Right ventricle myocardium superior (tissue), 1 donor: ENCODE measurements at places on chromosomes 12 and 14. TPM values are rescaled to one million over a fixed set of nuclear protein-coding genes. Genes with fewer than 3 reads are reported as not detected.

GRCh38 chr14:93103392-93104080 lies 12.2 kb downstream of the ITPK1 start:
- DNase-seq, result peak; percentile 64

The PTPRR gene
- 0.19 TPM for total RNA-seq

GRCh38 chr12:29782871-29783772 lies 620 bp downstream of the TMTC1 start:
- DNase-seq, result peak; percentile 64

The RNF212B gene
- total RNA-seq, result not detected

GRCh38 chr12:94191023-94191422 lies 42.6 kb downstream of the PLXNC1 start:
- DNase-seq, result no peak

The MYF5 gene
- not detected for total RNA-seq

- no peak for DNase-seq
Measured at GRCh38 chr14:55128386-55129085, 516 bp upstream of the LGALS3 start.

- no peak for DNase-seq
Measured at GRCh38 chr12:64240781-64241180, 18.7 kb upstream of the KICS2 start.

The ANKRD33 gene
- not detected for total RNA-seq

DNA sequence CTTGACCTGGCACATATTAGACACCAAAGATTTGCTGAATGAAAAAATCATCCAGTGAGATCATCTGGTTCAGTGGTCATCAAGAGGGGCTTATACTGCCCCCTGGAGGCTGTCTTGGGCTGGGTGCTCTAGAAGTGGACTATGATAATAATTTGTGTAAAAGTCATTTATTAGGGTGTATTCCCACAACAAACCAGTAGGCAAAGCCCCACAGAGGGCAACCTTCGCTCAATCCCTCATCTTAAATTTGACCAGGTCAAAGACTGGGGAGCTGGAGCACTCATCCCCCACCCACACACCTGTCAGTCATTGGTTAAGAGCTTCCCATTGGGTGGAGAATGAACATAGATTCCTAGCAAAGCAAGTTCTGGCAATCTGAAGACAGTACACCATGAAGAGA lies 20.0 kb upstream of the FICD start:
- no peak for DNase-seq

GRCh38 chr14:62532181-62532580 lies 513.1 kb downstream of the KCNH5 start:
- no peak for DNase-seq

- peak; percentile 81 for DNase-seq
Measured at GRCh38 chr12:112116232-112117060, 7.9 kb upstream of the NAA25 start.

DNA sequence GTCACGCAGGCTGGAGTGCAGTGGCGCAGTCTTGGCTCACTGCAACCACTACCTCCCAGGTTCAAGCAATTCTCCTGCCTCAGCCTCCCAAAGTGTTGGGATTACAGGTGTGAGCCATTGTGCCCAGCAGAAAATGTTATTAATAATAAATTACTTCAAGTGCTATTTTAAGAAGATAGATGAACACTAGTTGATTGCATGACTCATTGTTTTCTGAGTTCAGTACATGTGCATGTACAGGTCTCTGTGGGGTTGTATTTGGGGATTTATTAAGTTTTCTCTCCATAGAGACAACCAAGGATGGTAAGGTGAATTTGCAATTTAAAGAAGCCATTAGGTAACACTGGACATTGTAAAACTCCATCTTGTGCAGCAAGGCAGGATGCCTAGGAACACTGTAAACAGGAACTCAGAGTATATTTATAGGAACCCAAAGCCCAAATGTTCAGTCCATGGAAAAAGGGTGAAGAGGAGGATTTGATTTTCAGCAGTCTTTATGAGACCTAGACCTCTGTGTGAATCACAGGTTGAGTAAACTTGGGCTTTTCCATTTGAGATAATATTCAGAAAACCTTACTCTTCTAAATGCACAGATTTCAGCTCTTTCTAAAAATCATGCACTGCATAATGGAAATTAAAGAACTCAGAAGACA lies 49.3 kb upstream of the TMPO start:
- no peak for DNase-seq

GRCh38 chr14:20327005-20327869 lies 5.8 kb downstream of the CCNB1IP1 start:
- DNase-seq, result no peak

DNA sequence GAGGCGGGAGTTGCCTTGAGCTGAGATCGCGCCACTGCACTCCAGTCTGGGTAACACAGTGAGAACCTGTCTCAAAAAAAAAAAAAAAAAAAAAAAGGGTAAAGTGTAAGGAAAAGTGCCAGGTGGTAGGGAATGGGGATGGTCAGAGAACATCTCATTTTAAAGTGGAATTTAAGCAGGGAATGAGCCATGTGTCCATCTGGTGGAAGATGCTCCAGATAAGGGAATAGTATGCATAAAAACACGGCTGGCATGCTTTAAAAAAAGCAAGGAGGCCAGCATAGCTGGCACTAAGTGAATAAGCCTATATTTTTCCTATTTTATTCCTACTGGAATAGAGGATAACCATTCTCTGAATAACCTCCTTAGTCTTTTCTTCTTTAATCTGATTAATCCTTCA lies 33.7 kb downstream of the FAM186A start:
- no peak for DNase-seq

DNA sequence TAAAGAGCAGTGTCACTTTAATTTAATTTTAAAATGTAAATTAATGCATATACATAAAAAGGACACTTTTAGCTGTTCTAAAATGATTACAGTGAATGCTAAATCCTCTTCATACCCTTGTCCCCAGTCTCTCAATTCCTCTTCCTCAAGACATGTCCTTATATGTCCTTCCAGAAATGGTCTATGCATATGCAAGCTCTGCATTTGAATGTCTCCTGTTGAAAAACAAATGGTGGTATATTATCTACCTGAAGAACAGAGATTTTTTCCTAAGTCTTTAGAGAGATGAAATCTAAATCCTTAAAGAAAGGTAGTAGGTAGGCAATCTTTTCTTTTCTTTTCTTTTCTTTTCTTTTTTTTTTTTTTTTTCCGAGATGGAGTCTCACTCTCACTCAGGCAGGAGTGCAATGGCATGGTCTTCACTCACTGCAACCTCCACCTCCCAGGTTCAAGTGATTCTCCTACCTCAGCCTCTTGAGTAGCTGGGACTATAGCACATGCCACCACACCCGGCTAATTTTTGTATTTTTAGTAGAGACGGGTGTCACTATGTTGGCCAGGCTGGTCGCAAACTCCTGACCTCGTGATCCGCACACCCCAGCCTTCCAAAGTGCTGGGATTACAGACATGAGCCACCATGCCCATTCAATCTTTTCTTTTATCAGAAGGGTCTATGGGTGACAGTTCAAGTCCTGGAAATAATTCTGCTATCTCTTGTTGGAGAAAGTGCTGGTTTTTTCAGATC lies 180.5 kb downstream of the PRKCH start:
- DNase-seq, result no peak

The NKX2-1 gene
- not detected for total RNA-seq

The TOMM20L gene
- not detected for total RNA-seq

GRCh38 chr14:92590176-92590575 lies 76.6 kb downstream of the RIN3 start:
- no peak for DNase-seq

The ADGRD1 gene
- total RNA-seq, result 86.1 TPM

DNA sequence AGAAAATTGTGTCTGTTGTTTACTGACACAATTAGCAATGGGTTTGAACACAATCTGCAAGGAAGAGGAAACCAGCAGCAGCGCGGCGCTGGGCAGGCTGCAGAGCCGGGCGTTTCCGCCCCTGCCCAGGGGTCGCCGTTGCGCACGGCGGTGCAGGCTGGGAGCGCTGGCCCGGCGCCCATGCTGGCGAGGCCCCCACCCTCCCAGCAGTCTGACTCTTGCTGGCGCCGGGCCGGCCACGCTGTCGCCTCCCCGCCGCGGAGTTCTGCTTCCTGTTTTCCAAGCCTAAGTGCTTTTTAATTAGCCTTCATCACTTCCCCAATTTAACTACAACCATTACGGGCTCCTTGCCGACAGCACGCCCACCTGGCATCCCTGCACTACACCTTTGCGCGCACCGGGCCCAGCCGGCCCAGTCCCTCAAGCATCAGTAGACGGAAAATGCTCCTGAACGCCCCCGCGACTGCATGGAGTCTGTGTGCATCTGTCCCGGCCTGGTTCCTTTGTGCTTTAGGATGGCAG lies 212.1 kb downstream of the GXYLT1 start:
- DNase-seq, result peak; percentile 89

The KRT80 gene
- not detected for total RNA-seq

GRCh38 chr14:58098507-58098906 lies 53.5 kb downstream of the ARMH4 start:
- no peak for DNase-seq

DNA sequence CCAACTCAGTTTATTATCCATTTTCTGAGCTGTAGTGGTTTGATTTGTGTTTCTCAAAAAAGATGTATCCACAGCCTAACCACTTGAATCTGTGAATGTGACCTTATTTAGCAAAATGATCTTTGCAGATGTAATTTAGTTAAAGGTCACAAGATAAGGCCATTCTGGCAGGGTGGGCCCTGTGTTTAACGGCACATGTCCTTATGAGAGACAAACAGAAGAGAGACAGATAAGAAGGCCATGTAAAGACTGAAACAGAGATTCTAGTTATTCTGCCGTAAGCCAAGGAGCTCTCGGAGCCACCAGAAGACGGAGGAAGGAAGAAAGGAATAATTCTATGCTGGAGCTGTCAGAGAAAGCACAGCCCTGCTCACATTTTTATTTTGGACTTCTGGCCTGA lies 374.2 kb downstream of the PRKD1 start:
- DNase-seq, result no peak

- DNase-seq, result no peak
Measured at GRCh38 chr12:85676816-85677749, 159.1 kb downstream of the RASSF9 start.

The PTPN6 gene
- 7.2 TPM for total RNA-seq

DNA sequence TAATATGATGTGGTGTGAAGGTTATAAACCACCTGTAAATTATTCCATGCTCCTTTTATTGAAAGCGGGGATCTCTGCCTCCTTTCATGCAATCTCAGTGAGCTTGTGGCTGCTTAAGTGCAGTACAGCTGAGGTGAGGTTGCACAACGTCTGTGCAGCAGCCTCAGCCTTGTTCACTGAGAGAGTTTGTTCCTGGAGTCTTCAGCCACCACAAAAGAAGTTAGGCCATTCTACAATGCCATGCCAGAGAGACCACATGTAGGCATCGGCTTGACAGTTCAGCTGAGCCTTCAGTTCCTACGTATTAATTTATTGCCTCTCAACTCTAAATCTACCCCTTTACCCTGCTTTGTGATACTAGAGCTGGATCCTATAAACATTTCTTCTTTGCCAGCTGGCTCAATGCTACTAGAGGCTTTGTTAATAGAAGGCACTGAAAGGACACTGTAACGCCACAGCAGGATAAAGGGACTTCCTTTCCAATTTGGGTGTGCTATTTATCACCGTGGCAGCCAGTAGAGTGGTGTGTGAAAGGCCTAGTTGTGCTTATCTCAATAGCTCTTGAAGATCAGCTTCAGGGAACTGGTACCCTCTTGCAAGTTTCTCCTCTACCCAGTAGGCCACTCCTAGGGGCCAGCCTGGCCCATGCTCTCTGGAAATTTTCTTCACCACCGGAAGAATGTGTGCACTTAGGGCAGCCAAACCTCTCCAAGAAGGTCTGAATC lies 337.7 kb downstream of the IPO8 start:
- DNase-seq, result no peak

DNA sequence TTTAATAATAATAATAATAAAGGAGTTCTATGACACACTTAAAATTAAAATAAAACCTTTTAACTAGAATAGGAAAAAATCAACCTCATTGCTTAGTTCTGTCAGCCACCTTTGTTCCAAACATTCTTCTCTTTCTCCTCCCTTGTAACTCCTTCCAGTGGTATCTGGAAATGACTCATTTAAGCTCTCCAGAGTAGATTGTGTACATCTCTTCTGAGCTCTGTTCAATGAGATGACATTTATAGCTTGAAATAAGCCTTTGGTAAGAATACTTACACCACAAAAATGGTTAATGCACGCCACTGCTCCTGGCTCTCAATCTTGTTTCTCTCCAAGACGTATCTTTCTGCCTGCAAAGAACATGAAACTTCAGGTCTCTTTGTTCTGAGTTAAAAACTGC lies 70.3 kb downstream of the STAB2 start:
- DNase-seq, result no peak

- no peak for DNase-seq
Measured at GRCh38 chr14:56183631-56184157, 65.5 kb downstream of the PELI2 start.

GRCh38 chr12:13007496-13008233 lies 7.6 kb upstream of the HEBP1 start:
- DNase-seq, result no peak

DNA sequence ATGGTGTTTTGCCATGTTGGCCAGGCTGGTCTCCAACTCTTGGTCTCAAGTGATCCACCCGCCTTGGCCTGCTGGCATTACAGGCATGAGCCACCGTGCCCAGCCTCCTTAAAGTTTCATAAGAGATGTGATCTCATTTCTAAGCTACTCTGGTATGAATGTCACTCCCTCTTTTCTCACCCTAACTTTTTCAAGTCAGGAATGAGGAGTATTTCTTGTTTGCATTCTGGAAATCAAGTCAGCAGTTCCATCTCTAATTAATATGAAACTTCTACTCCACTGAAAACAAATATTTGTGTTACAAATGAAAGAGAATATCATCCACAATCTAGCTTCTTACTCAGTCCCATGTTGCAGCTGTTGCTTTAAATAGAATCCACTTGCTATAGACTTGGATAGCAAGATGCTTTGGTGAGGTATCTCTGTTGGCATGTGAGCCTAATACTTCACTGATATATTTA lies 61.3 kb downstream of the ARF6 start:
- no peak for DNase-seq
